DND-41 (cell line): ENCODE measurements at places on chromosomes 2 and 18.

- DNase-seq: no peak
These were observed 79.3 kb upstream of the SCN7A start for GRCh38 chr2:166573391-166573790.

DNA sequence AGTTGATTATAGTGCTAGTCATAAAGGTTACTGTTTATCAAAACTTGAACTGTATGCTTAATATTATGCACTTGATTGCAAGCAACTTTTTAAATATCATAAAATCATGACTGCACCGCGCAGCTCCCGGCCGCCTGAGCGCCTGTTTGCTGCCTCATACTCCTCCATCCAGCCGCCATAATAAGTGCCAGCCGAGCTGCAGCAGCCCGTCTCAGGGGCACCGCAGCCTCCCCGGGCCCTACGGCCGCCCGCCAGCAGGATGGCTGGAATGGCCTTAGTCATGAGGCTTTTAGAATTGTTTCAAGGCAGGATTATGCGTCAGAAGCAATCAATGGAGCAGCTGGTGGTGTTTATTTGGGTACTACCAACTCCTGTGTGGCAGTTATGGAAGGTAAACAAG is 337.2 kb downstream of the PAX3 start:
- DNase-seq: no peak

GRCh38 chr2:236956641-236957040 is 129.0 kb upstream of the COPS8 start:
- no peak for DNase-seq

DNA sequence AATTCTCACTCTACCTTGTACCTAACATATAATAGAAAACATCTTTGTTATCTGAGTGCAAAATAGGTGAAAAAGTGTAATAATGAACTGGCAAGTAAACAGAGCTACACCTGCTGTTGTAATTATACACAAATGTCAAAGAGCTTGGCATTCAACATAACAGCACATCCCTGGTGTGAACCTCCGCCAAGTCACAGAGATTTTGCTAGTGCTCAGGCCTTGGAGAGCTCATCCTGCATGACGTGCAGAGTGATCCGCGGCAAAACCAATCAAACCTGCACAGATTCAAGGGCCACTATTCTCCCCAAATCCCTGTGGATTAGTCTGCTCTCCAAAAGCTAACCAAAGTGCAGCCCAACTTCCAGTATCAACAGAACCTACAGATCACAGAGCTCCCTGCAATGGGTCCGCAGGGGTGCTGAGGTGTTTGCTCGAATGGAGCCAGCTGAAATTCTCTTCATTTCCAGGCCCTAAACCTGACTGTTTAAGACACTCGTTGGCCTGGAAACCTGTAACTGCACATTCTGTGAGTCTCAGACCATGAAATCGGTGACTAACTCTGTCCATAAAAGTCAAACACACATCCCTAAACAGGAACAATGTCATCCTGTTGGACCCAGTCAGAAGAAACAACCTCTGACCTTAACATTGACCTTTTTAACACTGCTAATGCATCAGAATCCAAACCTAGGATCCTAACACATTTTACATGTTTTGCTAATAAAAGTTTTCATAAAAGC is 111.8 kb downstream of the EPB41L3 start:
- DNase-seq: no peak
